Heart left ventricle (tissue), 16 donors: ENCODE measurements at places on chromosomes 6 and 20. TPM values are rescaled to one million over a fixed set of nuclear protein-coding genes. Genes with fewer than 3 reads are reported as not detected.

DNA sequence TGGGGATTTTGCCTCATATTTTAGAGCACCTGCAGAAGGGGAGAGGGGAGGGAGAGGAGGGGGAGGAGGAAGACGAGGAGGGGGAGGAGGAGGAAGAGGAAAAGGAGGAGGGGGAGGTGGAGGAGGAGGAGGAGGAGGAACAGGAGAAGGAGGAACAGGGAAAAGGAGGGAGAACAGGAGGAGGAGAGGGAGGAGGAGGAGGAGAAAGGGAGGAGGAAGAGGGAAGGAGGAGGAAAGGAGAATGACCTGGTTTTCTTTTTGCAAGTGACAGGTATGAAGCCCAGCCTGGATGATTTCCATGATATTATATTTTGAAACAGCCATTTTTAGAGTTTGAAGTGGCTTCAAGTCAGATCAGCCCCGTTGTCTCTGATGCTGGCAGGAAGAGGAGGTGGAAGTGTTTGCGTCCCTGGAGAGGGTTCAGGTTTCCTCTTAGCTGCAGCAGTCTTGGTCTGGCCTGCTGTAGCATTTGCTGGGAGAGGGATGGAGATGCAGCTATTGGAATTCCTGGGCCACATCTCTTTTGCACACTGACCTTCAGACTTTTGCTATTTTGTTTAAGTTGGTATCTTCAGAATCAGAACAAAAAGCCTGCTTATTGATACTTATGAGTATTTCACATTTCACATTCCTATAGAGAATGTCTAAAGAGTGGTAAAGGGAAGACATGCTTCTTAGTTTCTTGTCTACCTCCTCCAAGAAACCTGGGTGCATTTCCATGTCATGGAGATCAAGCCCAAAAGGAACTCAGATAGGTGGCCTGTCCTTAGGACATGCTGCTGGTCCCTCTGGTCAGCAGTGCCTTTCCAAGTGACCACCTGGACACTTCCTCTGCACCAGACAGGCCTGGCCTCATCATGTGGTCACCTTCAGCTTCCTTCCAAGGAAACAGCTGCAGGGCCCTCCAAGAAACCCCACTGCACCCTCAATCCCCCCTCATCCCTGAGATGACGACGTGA lies 54.3 kb upstream of the IYD start:
- no peaks in the 10 kb centered on the region for H3K36me3 ChIP-seq
- no peaks in the 10 kb centered on the region for H3K27me3 ChIP-seq
- H3K4me3 ChIP-seq = no peak overlapping the region
- no peak for DNase-seq

The PDE10A gene
- total RNA-seq = 22.4 TPM

DNA sequence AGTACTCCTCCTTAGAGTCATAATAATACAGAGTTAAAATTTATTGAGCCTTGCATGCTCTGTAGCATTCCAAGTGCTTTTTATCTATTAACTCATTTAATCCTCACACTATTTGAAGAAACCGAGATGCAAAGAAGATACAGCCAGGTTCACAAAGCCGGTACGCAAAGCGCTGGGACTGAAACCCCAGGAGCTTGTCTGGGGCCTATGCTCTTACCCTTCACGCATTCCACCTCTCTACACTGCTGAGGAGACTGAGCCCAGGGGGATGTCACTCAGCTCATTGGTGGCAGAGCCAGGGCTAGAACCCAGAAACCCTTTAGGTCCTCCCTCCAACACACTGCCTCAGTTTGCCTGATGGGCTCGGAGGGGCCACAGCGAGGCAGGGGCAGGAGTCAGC lies 19.7 kb upstream of the MRPS18A start:
- no peaks in the 10 kb centered on the region for H3K27me3 ChIP-seq
- no peak overlapping the region for H3K4me3 ChIP-seq
- H3K4me1 ChIP-seq = peaks cover 31% of the 10 kb centered on the region
- H3K27ac ChIP-seq = peak overlapping the region; percentile 52
- no peak for DNase-seq
- no peaks in the 10 kb centered on the region for H3K36me3 ChIP-seq

GRCh38 chr6:38542031-38542430 lies 97.7 kb downstream of the BTBD9 start:
- H3K4me1 ChIP-seq = no peaks in the 10 kb centered on the region
- H3K4me3 ChIP-seq = no peak overlapping the region
- no peaks in the 10 kb centered on the region for H3K36me3 ChIP-seq
- no peaks in the 10 kb centered on the region for H3K27me3 ChIP-seq
- DNase-seq = no peak

GRCh38 chr6:203661-204060 lies 88.6 kb upstream of the DUSP22 start:
- no peaks in the 10 kb centered on the region for H3K27me3 ChIP-seq
- no peak overlapping the region for H3K4me3 ChIP-seq
- H3K36me3 ChIP-seq = no peaks in the 10 kb centered on the region
- no peaks in the 10 kb centered on the region for H3K4me1 ChIP-seq

DNA sequence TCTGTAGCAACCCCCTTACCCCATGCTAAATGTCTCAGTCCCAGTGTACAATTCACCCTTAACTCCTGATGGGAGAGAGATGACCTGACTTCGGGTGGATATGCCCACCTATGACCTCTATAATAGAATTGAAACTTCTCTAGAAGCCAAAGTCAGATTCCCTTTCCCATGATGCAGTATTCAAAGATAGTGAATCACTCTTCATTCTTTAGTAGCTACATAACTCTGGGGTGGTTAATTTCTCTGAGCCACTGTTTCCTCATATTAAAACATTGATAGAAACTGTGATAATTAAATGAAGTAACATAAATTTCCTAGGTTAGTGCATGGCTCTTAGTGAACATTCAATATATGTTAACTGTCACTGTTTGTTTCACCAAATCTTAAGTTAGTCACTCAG lies 500.4 kb downstream of the COL12A1 start:
- no peaks in the 10 kb centered on the region for H3K27me3 ChIP-seq
- no peak overlapping the region for H3K4me3 ChIP-seq
- no peaks in the 10 kb centered on the region for H3K4me1 ChIP-seq
- DNase-seq = no peak
- H3K27ac ChIP-seq = no peak overlapping the region
- no peaks in the 10 kb centered on the region for H3K36me3 ChIP-seq

The SLC22A7 gene
- 0.12 TPM for total RNA-seq

- no peaks in the 10 kb centered on the region for H3K36me3 ChIP-seq
- H3K4me3 ChIP-seq = no peak overlapping the region
- DNase-seq = no peak
- no peaks in the 10 kb centered on the region for H3K4me1 ChIP-seq
- H3K27ac ChIP-seq = no peak overlapping the region
Observed at GRCh38 chr6:96814625-96815024, 22.7 kb downstream of the GPR63 start.

- no peak for DNase-seq
- no peak overlapping the region for H3K4me3 ChIP-seq
- H3K27me3 ChIP-seq = no peaks in the 10 kb centered on the region
- H3K36me3 ChIP-seq = no peaks in the 10 kb centered on the region
- H3K27ac ChIP-seq = no peak overlapping the region
Observed at GRCh38 chr6:108955329-108955949, 107.2 kb downstream of the ARMC2 start.

DNA sequence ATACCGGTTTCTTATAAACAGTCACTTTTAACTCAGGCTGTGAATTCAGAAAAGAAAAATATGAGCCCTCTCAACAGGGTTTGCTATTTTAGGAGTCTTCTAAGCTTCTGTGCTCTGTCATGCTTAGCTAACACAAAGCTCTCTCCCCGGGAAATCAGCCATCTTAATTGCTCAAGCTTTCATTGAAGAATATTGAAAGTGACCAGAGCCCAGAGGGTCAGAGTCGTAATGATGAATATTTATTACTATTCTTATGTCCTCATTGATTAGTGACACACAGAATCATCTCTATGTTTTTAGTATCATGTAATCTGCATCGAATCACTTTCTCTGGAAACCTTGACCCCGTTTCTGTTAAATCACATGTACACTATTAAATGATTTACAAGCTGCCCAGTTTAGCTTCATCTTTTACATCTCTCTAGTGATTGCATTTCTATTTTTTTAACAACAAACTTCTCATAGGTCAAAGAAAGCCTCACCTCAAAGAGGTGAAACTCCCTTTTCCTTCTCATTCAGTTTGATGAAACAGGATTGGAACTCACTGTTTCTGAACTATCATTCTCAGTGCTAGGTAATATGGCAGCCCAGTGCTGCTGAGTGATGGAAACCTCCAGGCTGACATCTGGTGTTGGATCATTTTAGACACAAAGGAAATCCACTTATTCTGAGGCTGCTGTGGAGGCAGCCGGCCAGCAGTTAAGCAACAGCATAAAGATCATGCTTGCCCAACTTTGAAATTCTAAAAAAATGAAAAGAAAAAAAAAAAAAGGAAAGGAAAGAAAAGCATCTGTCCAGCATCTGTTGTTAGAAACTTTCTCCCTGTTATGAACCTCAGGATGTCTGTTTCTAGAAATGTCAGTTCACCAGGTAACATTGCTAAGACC lies 96.3 kb downstream of the RFPL4B start:
- no peaks in the 10 kb centered on the region for H3K36me3 ChIP-seq
- H3K27ac ChIP-seq = no peak overlapping the region
- H3K4me1 ChIP-seq = no peaks in the 10 kb centered on the region
- H3K27me3 ChIP-seq = no peaks in the 10 kb centered on the region
- H3K4me3 ChIP-seq = no peak overlapping the region

The TSBP1 gene
- total RNA-seq = not detected

The MCCD1 gene
- not detected for total RNA-seq

DNA sequence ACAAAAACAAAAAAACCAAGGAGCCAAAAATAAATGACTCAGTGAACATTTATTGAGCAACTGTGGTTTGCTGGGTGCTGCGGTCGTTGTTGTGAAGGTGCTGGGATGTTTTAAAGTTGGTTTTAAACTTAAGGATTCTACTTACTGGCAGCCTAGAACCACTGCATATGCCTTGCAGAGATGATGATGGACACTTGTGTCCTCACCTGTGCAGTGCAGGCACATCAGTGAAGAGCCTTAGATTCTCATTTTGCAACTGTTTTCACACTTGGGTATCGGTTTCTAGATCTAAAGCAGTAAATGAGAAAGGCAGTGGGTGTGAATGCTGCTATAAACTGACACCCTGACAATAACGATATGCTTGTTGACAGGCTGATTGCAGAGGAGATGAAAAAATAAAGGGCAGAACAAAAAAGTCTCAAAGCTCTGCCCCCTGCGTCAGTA lies 68.8 kb downstream of the UTRN start:
- no peak overlapping the region for H3K27ac ChIP-seq
- no peaks in the 10 kb centered on the region for H3K27me3 ChIP-seq
- H3K4me3 ChIP-seq = no peak overlapping the region
- no peak for DNase-seq
- H3K36me3 ChIP-seq = no peaks in the 10 kb centered on the region

DNA sequence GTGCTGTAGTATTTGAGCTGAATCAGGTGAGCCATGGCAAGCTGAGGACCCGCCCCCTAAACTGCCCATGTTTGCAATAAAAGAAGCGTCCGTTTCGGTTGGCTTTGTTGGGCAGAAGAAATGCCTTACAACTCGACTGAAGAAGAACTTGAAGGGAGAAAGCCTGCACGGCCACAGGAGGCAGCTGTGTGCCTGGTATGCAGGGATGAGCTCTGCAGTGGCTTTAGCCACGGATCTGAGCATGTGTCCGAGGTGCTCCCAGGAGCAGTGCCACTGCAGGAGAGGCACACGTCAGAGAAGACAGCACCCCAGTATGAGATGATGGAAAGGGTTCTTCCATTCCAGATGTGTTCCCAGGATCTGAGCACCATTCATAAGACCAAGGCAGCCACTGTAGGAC lies 23.5 kb downstream of the KIZ start:
- no peaks in the 10 kb centered on the region for H3K4me1 ChIP-seq
- H3K27me3 ChIP-seq = no peaks in the 10 kb centered on the region
- peaks cover 11% of the 10 kb centered on the region for H3K36me3 ChIP-seq
- no peak overlapping the region for H3K27ac ChIP-seq

The RIPOR2 gene
- 5.8 TPM for total RNA-seq

DNA sequence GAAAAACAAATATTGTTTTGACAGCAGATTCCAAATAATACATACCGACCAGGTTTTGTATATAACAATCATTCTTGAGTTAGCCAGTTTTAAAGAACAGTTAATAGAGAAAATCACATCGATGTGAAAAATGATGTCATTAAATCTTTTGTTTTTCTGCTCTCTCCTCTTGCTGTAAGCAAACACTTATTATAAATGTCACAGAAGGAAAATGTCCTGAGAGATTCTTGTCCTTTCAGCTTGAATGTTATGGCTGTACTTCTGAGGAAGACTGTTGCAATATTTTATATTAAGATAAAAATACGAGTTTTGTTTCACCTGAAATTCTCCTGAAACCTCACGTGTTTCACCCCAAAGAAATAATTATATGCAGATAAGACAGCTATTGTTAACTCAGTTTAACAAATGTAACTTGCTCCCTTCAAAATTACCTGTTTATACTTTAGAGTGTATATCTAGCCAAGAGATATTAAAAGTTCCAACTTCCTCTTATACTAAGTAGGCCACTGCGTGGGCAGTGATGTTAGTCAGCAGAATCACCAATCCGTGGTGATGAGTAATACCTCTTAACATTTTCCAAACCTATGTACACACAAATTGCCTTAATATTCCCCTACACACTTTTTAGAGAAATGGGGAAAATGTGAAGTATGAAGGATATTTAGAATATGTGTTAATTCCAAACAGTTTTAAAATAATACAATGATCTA lies 1111.4 kb upstream of the CITED2 start:
- no peaks in the 10 kb centered on the region for H3K27me3 ChIP-seq
- H3K4me1 ChIP-seq = peaks cover 6% of the 10 kb centered on the region
- no peak overlapping the region for H3K4me3 ChIP-seq

DNA sequence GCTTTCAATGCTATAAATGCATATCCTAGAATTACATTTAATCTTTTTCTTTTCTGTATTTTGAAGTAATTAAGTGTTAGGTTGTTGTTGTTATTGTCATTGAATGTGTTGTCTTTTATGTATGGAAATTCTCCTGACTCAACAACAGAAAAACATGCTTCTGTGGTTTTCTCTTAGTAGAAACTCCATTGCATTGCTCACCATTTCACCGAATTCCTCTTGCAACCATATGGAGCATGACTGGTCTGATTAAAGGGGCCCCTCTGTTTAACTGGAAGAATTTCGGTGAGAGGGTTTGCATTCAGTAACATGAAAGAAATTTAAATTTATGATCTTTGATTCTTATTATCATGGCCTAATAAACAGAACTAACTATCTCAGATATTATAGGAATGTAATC lies 454.3 kb upstream of the JARID2 start:
- H3K4me3 ChIP-seq = no peak overlapping the region
- H3K4me1 ChIP-seq = no peaks in the 10 kb centered on the region
- no peak overlapping the region for H3K27ac ChIP-seq
- DNase-seq = no peak

The SLC17A3 gene
- not detected for total RNA-seq

GRCh38 chr6:81734081-81734480 lies 18.4 kb downstream of the TENT5A start:
- no peak overlapping the region for H3K27ac ChIP-seq
- H3K4me1 ChIP-seq = no peaks in the 10 kb centered on the region
- H3K27me3 ChIP-seq = no peaks in the 10 kb centered on the region
- H3K36me3 ChIP-seq = no peaks in the 10 kb centered on the region
- no peak for DNase-seq
- no peak overlapping the region for H3K4me3 ChIP-seq

- H3K4me3 ChIP-seq = no peak overlapping the region
- peaks cover 32% of the 10 kb centered on the region for H3K4me1 ChIP-seq
- H3K27me3 ChIP-seq = no peaks in the 10 kb centered on the region
- DNase-seq = peak; percentile 69
- H3K36me3 ChIP-seq = no peaks in the 10 kb centered on the region
Observed at GRCh38 chr6:110542311-110543024, 66.1 kb upstream of the SLC22A16 start.

GRCh38 chr6:31795616-31796298 lies at the start of gene VARS1:
Gene VARS1, minus strand, starts transcription at chr6:31795752. Its CDS starts 535 bp downstream, at chr6:31795217.
- peaks cover 39% of the 10 kb centered on the region for H3K36me3 ChIP-seq
- H3K4me1 ChIP-seq = peaks cover 18% of the 10 kb centered on the region
